ENCODE measurements at places on chromosomes 7 and 10.

DNA sequence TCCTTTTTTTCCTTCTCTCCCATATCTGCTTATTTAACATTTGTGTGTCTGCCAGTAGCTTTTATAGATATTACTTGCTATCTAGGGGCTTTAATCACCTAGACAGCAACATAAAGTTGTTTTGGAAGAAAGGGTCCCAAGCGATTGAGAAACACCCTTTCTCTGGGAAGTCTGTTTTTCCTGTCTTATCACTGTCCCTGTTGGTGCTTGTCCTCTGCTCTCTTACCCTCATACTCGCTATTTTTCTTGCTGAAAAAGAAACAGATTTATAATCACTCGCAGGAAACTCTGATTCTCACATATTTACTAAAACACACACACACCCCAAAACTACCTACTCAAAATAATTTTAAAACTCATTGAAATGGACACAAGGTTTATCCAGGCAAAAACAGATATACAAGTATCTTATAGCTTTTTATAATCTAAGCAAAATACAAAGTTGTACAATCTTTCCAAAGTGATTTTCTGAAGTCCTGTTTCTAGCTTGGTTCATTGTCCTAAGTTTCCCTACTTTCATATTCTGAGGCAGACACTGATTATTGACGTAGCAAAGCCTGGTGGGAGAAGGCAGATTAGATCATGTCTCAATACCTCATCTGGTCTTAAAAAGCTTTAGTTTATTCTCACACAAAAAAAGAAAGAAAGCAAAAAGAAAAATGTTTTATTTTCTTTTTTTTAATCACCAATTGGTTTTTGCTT is 157.3 kb downstream of the CACNA2D1 start:
- DNase-seq = no peak

DNA sequence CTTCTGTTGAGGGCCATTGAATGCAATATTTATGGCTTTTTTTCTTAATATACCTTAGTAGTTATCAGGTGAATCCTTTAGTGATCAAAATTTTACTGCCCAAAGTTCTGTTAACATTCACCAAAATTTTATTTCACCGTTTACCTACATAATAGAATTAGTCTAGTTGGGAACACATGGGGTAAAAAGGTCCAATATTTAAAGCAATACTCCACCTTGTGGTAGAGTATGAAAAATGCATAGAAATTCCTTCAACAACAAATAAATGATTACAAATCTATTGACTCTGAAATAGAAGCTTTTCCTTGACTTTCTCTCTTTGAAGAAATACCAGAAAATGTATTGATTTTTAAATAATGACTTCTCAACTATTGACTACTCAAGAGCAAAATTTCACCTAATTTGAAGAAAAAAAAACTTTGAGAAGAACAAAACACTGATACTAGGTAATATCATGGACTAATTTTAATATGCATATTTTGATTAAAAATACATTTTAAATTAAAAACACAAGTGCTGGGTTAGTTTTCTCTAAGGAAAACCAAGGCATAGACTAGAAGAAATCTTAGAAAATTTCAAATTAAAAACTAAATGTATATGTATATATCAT is 43.3 kb downstream of the POLR1F start:
- DNase-seq = no peak

- no peak for DNase-seq
Observed at GRCh38 chr7:114212721-114213429, 201.7 kb upstream of the FOXP2 start.

DNA sequence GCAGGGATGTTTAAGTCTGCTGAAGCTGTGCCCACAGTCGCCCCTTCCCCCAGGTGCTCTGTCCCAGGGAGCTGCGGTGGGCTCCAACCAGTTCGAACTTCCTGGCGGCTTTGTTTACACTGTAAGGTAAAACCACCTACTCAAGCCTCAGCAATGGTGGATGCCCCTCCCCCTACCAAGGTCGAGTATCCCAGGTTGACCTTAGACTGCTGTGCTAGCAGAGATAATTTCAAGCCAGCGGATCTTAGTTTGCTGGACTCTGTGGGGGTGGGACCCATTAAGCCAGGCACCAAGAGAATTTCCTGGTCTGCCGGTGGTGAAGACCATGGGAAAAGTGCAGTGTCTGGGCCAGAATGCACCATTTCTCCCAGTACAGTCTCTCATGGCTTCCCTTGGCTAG is 56.0 kb downstream of the CCDC7 start:
- no peak for DNase-seq

GRCh38 chr7:132536654-132537395 is 39.4 kb downstream of the PLXNA4 start:
- DNase-seq = no peak

GRCh38 chr7:110941385-110941784 is 149.5 kb upstream of the LRRN3 start:
- no peak for DNase-seq

DNA sequence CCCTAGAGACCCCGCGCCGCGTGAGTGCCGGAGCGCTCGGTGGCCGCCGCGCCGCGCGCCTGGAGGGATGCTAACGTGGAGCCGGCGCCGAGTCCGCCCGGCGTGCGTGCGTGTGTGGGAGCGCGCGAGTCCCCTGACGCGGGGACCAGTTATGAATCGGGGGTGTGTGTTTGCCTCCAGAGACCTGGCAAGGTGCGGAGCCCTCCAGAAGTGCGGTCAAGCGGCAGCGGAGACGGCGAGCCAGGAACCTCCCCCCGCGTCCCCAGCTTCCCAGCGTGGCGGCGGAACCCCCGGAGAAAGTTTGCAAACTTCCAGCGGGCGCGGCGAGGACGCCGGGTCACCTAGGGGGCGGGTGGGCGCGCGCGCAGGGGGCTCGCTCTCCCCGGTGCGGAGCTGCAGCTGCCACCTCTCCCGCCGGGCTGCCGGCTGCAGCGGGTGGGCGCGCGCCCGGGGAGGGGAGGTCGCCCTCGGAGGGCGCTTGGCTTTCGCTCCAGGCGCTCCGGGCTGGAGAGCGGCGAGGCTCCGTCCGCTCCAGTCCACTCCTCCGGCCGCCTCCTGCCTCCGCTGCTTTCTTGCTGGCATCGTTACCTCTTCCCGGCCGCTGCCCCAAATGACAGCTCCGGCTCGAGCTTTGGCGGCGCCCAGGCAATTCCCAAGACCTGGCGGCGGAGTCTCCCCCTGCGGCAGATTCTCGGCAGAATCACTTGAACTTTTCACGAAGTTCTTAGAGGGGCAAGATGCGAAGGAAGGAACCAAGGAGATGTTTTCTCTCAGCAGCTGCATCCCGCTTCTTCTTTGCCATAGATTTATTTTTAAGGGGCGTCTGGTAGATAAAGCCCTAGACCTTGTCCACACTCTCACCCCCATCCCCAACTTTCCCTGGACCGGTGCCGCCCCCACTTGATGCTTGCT is 2.3 kb upstream of the CREB5 start:
- DNase-seq = peak; percentile 21

DNA sequence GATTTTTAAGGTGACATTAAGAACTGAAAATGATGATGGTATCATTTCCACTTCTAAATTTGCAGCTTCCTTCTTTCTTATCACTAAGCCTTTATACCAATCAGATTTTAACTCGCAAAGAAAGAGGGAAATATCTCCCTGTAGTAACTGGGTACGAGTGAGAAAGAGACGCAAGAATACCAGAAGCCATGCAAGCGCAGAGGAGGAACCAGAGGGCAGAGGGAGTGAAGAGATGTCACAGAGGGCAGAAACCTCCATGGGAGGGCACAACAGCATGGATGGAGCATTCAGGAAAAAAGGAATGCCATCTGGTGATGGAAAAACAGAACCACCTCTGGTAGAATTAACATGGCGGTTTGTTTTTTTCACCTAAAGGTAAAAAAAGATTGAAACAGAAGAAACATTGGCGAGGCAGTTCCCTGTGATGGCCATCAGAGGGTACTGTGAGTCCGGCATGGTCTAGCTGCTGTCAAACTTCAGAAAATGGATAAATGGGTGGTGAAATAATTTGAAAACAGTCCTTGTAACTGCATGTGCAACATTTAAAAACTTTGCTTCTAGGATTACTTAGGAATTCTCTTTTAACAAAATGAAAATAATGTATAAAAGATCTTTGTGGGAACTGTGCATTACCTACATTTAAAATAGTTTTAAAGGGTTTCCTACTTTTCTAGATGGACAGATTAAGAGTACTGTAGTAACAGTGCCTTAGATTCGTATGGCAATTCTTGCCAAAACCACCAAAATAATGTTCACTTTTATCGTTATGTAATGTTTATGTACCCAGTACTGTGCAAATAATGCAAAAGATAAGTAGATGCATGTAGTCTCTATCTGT is 91.8 kb downstream of the ARHGAP12 start:
- no peak for DNase-seq

DNA sequence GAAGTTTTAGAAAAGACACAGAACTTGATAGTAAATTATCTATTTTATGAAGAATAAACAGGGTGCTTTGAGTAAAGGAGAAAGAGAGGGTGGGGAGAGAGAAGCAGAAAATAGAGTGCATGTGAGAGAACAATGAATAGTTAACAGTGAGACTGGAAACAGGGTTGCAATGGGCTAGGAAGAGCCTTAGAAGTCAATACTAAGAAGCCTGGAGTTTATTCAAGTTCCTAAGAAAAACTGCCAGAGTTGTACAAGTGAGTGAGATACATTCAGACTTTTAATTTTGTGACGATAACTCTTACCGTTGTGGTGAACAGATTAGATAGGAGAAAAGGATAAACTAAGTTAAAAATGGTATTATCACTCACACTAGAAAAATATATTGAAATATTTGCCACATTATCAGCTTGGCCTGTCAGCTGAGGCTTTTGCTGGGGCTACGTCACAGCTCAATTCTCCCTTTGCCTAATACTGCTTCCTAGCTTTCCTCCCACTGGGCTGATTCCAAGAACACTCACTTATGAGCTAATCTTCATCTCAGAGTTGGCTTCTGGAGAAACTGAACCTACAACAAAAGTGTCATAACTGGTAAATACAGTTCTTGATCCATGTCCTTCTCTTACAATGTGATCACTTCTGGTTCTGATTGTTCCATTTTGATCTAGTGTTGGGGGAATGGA is 92.7 kb downstream of the SEMA3D start:
- DNase-seq = no peak

GRCh38 chr10:99929360-99929759 is 80.4 kb downstream of the DNMBP start:
- DNase-seq = no peak

DNA sequence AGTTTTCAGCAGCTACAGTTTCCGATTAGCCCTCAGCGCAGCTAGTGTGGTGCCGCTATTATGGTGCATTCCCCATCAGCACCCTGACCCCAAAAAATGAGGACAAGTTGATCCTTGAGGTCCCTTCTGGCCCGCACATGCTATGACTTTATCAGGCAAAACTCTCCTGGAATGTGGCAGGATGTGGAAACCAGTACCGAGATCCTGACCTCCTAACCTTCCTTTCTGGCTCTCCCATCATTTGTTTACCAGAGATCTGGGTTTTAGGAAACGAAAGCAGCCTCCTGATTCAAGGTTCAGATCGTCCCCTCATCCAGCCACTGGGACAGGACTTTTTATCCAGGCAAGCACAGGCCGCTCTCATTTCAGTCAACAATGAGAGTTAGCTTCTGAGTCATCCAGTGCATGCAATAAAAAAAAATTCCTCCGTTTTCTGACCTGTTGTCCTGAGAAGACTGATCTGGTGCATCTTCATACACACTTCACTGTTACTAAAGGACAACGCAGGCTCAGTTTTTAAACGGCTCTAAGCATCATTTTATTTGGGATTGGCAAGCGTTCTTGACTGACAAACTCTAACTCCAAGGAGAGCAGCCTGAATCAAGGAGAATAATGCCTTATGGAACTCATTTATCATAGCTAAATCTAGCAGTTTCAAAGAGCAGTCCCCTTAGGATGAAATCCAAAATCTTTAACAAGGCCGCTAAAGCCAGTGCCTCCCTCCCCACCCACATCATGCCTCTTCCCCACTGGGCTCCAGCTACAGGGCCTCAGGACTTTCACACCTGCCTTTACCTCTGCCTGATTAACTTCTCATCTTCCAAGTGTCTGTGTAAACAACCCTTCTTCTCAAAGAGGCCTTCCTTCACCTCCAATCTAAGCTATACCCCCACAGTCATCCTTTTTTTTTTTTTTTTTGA is 17.1 kb downstream of the PDLIM1 start:
- no peak for DNase-seq

GRCh38 chr10:73886085-73886529 is 11.8 kb upstream of the CAMK2G start:
- peak; percentile 75 for DNase-seq

- DNase-seq = no peak
Observed at GRCh38 chr7:103664577-103664976, 218.6 kb upstream of the SLC26A5 start.

DNA sequence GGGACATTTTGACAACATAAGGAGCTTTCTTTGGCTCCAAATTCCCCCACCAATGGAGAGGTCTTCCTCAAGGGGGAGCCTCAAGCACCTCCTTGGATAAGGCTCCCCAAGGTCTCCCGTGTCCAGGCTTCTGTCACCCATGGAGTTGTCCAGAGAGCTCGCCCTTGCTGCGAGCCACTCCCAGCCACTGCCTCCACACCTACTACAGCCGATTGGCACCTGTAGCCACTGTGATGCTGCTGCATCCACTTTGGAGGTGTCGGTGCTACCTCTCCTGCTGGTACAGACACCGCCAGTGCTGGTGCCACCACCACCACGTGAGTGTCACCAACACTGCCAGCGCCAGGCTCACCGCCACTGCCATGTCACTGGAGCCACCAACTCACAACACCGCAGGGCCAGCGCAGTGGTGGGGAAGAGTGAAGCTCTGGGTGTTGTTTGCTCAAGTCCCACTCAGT is 22.1 kb upstream of the ENO4 start:
- no peak for DNase-seq

- DNase-seq = no peak
Observed at GRCh38 chr7:107712025-107712424, 31.9 kb upstream of the CBLL1 start.

GRCh38 chr7:158050978-158051651 is 536.5 kb downstream of the PTPRN2 start:
- DNase-seq = no peak

GRCh38 chr7:54687462-54688212 is 71.4 kb downstream of the SEC61G start:
- no peak for DNase-seq

DNA sequence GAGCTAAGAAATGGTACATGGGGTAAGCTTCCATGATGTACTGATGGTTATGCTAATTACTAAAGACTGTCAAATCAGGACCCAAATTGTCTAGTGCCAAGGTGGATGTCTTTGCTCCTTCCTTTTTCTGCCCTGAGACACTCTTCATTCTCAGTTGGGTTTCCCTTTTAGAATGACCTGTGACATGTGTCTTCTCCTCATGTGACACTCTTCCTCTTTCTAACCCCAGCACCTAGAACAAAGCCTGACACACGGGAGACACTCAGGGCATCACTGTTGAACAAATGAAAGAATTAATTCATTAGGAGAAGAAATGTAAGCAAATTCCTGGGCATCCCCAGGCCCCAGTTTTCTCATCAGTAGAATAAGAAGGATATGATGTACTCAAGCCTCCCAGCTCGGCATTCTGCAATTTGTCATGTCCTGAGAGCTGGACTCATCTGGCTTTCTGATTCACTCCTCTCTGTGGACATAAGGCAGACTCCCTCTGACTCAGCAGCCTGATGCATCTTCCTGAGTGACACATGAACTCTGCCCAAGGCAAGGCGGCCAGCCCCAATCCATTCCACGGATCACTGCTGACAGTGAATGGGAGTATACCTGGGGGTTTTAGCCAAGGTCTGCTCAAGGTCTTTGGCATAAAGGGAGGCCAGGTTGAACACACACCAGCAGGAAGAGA is 473.8 kb downstream of the KCNMA1 start:
- DNase-seq = no peak
